Stimulated activated CD4-positive, alpha-beta T cell treated with anti-CD3 and anti-CD28 coated beads, Interleukin-4, amount 100 ng/mL, for 24 hours (primary cell): ENCODE measurements at places on chromosomes 3 and 15.

- no peak for DNase-seq
Measured at GRCh38 chr3:126515066-126515706, 2.4 kb downstream of the UROC1 start.

DNA sequence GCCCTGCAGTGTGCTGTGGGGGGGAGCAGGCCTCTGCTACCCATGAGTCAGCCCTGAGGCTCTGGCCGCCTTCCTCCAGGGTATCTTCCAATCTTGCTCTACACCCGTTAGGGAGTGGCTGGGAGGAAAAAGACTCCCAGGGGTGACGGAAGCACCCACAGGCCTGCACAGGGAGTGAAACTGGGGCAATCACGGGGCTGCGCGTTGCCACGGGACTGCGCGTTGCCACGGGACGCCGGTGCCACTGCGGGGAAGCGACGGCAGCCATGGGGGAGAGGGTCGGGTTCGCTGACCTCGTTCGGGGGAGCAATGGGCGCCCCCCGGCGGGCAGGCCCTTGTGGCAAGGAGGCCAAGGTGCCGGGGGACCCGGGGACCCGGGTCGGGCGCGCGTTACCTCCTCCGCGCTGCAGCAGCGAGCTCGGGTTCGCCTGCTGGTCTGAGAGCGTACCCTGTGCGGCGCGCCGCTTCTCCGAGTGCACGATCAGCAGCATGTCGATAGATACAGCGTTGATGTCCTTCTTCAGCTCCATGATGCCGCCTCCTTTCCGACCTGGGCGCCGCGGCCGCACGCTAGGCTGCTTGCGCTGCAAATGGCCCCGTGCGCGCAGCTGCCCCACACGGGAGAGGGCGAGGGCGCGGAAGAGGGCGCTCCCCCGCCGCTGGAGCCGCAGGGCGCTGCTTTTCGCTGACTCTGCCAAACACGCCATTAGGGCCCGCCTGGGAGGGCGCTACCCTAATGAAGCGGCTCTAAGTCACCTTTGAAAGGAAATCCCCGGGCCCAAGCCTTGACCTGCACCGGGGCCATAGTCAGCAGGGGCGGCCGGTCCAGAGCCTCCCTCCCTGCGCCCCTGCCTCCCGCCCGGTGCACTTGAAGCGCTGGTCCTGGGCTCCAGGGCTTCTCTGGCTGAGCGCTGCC is at the start of gene KY:
KY (minus strand) TSS at position 592 of the 916 bp plus-strand sequence; CDS start at position 530, 62 bp downstream.
- DNase-seq: no peak

GRCh38 chr3:142963516-142964448 is at the start of gene PAQR9:
TSS of gene PAQR9 (minus strand) at chr3:142963674. CDS start at chr3:142963336, 338 bp downstream.
- peak; percentile 7 for DNase-seq

DNA sequence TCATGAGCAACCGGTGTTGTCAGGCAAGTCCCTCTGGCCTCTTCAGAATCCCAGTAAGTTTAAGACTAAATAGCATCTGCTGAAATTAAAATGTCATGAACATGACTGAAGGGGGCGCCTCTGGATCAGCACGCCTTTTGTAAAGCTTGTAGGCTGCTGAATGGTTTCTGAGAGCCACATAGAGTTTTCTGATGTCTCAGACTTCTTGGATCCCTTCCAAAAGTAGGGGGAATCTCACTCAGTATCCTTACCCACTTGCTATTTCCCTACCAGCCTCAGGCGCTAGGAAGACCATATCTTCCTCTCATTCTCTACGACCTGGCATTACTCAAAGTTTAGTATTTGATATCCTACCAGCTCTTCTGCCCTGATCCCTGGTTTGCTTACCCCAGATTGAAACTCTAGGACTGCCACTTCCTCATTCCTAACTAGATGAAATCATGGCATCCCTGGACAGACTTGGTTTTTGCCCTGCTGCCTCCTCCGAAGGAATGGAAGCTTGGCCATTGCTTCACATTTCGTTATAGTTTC is 62.7 kb upstream of the CD47 start:
- DNase-seq: peak; percentile 63

DNA sequence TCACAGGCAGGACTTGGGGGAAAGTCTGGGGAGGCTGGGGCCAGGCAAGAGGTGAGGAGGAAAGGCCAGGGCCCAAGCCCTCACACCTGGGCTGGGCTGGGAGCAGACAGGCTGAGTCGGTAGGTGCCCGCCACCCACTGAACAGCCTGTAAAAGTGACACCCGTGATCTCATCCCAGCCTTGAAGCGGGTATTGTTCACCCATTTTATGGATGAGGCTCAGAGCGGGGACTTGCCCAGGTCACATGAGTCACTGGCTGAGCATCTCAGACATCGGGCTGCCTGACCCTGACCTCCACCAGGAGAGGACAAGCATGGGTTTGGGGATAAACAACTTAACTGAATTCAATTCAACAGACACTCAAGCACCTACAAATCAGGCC is 52.0 kb upstream of the CTSH start:
- DNase-seq: no peak
